ENCODE measurements at places on chromosomes 1 and 21.
A peak's percentile ranks its signal among the peaks of the same experiment; 100 is the strongest.

GRCh38 chr1:23419180-23419579, 5.4 kb downstream of the TCEA3 start:
- DNase-seq: no peak

DNA sequence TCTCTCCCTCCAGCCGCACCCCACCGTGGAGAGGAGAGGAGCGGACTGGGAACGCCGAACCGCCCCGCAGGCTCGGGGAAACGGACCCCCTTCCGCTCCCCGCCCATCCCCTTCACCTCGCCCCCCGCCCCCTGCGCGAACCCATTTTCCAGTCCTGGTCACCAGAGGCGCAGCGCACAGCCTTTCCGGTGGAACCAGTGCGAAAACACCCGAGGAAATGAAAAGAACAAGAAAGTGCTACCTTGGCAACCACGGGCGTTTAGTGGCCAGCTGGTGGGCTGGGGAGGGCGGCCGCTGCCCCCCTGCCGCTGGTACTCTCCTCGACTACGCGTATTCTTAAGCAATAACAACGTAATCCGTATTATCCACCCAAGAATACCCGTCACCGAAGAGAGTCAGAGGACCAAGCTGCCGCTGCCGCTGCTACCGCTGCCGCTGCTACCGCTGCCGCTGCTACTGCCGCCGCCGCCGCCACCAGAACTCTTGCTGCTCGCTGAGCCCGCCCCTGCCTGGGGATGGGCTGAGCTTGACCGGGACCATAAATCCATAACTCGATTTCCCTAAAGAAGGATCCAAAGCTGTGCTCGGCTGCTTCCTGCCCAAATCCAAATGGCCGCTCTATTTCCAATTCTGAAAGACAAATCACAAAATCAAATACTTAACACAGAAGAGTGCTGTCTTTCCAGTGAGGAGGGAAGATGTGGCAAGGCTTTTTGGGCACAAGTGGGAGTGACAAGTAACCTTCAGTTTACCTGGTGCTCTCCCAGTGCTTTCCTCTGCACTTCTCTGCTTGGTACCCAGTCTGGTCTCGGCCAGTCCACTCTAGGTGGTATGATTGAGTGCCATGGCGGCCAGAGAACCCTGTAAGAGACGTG, 125.2 kb upstream of the DPYD start:
- DNase-seq: peak; percentile 22

DNA sequence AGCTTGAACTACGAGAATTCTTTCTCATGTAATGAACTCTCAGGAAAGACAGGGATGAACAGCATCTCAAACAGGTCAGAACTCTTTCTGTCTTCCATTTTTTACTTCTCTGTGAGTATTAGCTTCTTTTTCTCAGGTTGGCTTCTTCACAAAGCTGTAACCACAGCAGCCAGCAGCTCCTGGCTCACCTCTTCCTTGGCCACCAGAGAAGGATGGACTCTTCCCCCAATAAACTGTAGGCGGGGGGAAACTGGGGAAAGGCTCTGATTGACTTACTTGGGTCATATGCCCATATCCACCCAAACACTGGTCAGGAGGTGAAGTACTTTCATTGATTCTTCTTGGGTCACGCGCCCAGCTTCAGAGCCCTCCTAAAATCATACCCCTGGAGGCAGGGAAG, 14.4 kb upstream of the ENAH start:
- DNase-seq: no peak

- no peak for DNase-seq
These were observed 136.1 kb upstream of the JUN start for GRCh38 chr1:58919959-58920321.

- no peak for DNase-seq
These were observed 6.9 kb downstream of the TMEM81 start for GRCh38 chr1:205077158-205077933.

- DNase-seq: no peak
These were observed 17.8 kb downstream of the C1orf21 start for GRCh38 chr1:184404727-184405027.

Measured in GM04504 (cell line).